ENCODE measurements at places on chromosomes 3 and 15.

GRCh38 chr15:66065325-66065724 is 188.2 kb downstream of the MEGF11 start:
- no peak for DNase-seq

- DNase-seq, result no peak
Measured at GRCh38 chr15:28167042-28167441, 67.9 kb upstream of the OCA2 start.

- DNase-seq, result no peak
Measured at GRCh38 chr3:152319831-152320617, 51.3 kb downstream of the MBNL1 start.

- DNase-seq, result no peak
Measured at GRCh38 chr3:148680289-148680688, 17.4 kb upstream of the AGTR1 start.

DNA sequence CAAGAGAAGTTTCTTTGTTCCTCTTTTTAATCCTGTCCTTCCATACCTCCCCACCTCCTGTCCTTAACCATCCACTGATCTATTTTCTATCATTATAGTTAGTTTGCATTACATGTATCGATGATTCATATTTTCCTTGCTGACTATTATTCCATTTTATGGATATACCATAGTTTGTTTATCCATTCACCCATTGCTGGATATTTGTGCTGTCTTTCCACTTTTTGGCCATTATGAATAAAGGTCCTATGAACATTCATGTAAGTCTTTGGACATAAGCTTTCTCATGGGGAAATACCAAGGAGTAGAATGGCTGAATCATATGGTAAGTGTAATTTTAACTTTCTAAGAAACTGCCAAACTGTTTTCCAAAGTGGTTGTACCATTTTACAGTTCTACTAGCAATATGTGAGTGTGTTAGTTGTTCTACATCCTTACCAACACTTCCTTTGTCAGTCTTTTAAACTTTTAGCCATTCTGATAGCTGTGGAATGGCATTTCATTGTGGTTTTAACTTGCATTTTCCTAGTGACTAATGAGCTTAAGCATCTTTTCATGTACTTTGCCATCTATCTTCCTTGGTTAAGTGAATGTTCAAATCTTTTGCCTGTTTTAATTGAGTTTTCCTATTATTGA is 11.7 kb downstream of the ATP6V1A start:
- DNase-seq, result no peak

GRCh38 chr3:56915966-56916586 is 114.3 kb upstream of the ARHGEF3 start:
- no peak for DNase-seq

- no peak for DNase-seq
Measured at GRCh38 chr15:39059917-39060316, 495.3 kb upstream of the RASGRP1 start.

DNA sequence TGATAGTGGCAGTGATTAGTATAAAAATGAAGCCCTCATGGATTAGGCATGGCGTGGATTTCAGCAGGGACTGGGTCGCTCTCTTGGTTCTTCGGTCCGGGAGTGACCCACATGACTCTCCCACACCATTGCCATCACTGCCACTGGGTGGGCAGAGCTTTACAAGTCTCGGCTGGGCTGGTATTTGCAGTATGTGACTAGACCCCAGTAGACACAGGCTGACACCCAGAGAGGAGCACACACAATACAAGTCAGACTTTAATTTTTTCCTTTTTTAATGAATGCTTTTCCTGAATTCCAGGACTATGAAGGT is 1.5 kb downstream of the SV2B start:
- DNase-seq, result no peak

GRCh38 chr3:188661806-188662205 is 507.8 kb downstream of the LPP start:
- no peak for DNase-seq

- no peak for DNase-seq
Measured at GRCh38 chr3:78912687-78913086, 855.1 kb downstream of the ROBO1 start.

DNA sequence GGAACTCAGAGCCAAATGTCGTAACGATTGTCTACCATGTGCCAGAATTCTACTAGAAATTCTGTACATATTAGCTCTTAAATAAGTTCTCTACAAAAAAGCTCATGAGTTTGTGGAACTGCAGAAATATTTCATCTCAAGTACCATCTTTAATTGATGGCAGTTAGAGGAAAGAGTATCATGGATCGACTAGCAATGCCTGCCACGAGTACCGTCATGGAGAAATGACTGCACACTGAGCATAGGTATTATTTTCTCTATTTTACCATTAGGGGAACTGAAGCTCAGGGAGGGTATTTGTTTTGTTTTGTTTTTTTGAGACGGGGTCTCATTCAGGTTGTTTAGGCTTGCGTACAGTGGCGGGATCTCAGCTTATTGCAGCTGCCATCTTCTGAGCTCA is 2.8 kb downstream of the RPUSD3 start:
- no peak for DNase-seq

DNA sequence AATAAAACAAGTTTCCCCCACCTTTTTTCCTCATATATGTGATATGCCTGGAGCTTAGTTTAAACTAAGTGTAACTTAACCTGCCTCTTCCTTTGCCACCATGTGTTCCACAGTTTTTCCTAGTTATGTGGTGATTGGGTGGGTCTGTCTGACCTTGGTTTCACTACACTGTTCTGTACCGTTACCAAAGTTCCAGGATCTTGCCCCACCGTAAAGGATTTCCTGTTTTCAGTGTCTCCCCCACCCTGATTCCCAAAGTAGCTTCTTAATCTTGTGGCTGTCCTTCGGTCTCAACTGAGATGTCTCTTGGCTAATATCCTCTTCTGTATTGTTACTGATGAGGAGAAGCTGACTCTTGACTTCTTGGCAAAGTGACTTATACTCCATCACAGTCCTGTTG is 6.4 kb upstream of the MGA start:
- no peak for DNase-seq

GRCh38 chr3:186046838-186047237 is 62.1 kb downstream of the ETV5 start:
- DNase-seq, result no peak

DNA sequence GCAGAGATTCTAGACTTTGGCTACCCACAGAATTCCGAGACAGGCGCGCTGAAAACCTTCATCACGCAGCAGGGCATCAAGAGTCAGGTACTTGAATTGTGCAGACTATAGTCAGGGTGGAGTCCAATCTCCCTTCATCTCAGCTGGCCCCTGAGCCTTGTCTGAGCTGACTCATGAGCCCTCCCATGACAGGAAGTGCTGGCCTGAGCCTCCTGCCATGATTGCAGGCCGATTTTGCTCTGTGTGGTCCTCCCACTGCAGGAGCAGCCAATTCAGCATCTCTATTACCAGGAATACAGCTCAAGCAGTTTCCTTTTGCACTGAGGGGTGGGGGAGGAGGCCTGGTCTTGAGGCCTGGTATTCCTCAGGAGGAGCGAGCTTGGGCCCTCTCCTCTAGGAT is 5.5 kb downstream of the AP2M1 start:
- DNase-seq, result no peak

DNA sequence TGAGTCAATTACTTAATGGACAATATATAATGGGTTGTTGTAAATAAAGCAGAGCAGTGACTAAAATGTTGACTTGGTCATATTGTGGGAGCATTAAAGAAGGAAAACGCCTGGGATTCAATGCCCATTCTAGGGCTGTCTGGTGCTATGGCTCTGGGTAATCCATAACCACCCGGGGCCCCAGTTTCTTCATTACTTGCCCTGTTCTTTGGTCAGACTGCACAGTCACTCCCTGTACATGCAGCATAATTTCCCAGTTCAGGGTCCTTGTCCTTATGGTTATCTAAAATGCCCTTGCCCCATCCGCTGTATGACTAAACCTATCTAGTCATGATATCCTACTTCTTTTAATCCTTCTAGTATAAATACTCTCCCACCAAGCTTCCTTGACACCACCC is 27.5 kb upstream of the DENND4A start:
- DNase-seq, result no peak

DNA sequence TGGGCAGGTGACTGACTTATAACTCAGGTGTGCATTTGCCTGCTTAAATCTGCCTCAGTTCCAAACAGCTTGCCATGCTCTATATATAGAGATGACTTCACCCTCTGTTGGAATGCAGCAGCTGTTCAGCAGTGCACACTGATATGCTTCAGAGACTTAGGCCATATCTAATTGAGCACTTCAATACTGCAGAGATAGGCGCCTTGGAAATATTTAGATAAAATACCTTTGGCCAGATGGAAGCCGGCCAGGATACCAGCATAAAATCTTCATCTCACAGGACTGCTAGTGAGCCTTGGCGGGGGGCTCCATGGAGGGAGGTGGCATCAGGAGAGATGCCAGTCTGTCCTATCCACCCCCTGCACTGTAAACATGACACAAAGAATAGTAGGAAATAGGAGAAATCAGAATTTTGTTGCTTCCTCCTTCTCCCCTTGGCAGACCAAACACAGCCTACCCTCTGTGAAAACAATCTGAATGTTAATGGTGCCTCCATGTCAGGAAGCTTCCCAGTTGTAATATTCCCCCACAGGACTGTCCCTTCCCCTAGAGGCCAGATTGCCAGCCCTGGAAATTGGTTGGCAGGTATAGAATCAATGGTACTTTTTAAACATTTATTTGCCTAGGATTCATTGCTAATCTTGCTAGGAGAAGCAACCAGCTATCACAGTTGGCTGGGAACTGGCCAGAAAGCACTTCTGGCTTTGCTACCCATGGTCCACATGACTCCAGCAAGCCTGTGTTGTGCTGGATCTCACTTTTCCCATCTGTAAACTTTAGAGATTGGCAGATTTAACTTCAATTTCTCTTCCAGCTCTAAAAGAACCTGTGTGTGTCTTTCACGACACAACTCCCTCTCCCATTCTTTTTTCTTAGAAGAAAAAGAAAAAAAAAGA is 215.5 kb upstream of the KCNMB2 start:
- DNase-seq, result no peak

GRCh38 chr3:14875411-14876175 is 56.8 kb downstream of the FGD5 start:
- no peak for DNase-seq

GRCh38 chr3:15470261-15470660 is 42.9 kb downstream of the EAF1 start:
- no peak for DNase-seq

DNA sequence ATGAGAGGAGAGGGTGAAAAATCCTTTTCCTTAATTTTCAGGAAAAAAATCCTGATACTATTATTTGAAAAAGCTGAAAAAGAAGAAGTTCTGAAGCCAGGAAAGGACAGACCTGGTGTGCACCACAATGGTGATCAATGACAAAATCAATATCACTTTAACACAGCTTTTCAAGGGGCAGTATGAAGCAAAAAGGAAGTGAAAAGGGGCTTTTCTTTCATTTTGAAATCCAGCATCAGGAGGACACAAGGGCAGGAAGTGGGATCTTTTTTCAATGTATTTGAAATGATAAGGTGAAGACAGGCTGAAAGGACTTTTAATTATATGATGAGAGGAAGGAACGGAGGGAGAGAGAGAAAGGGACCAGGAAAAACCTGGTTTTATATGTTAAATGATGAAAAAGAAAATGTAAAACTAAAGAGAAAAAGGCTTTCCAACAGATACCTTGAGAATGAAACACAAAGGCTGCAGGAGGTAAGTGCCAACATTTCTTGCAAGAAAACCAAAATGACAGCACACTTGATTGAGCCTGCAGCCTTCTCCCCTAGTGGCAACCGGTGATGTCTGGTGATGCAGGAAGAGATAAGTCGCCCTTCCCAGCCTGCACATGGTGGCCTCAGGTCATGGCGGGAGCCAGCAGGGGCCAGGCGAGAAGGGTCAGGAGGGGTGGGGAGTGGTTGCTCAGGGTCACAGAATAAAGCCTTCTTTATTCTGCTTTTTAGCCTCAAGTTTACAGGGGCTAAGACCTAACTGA is 236.7 kb upstream of the WNT5A start:
- DNase-seq, result no peak

DNA sequence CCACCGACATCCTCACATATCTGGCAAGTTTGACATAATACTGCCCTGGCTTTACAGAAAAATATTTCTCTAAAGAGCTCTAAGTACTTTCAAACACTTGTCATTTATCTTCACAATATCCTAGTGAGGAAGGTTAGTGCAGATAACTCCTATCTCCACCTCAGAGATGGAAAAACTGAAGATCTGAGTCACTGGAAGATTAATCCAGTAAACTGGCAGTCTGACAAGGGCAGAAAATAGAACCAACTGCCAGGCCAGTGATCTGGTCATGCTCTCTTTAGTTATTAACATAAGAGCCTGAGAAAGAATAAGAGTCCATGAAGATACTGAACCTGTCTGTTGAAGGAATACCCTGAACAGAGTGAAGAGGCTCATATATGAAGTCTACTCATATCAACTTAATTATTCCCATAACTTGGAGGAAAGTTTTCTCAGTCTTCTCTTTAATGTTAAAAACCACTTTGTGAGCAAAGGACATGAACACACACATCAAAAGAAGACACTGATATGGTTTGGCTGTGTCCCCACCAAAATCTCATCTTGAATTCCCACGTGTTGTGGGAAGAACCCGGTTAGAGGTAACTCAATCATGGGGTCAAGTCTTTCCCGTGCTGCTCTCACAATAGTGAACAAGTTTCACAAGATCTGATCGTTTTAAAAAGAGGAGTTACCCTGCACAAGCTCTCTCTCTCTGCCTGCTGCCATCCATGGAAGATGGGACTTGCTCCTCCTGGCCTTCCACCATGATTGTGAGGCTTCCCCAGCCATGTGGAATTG is 61.4 kb downstream of the GOLIM4 start:
- DNase-seq, result no peak

- DNase-seq, result no peak
Measured at GRCh38 chr15:48084759-48085590, 35.8 kb upstream of the SLC24A5 start.

DNA sequence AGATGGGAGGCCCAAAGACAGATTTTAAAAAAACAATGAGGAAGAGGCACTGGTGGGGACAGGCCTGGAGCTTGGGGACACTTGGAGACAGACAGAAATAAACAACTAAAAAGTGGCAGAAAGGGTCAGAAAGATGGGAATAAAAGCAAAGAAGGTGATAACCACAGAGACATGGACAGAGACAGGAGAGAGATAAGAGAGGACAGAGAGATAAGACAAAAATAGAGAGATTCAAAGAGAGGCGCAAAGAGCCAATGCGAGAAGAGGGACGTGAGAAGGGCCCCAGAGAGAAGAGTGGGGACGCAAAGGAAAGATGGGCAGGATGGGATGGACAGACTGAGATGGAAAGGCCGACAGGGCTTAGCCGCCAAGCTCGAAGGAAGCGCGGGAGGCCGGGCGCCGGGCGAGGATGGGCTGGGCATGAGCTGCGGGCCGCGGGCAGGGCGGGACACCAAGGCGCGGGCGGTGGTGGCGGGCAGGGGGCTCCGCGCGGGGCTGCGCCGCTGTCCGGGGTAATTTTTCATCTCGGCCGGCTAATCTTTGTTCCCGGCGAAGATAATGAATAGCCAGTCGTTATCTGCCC is 3.1 kb upstream of the GATA2 start:
- DNase-seq, result no peak

- no peak for DNase-seq
Measured at GRCh38 chr3:170848292-170848917, 21.6 kb downstream of the RPL22L1 start.

All from cortex of kidney (tissue), 1 donor.